AG09319 (cell line): ENCODE measurements at places on chromosomes 2 and 18.

- DNase-seq, result no peak
Measured at GRCh38 chr2:176067589-176068418, 16.0 kb downstream of the EVX2 start.

- DNase-seq, result no peak
Measured at GRCh38 chr2:58594762-58595161, 353.6 kb upstream of the FANCL start.

DNA sequence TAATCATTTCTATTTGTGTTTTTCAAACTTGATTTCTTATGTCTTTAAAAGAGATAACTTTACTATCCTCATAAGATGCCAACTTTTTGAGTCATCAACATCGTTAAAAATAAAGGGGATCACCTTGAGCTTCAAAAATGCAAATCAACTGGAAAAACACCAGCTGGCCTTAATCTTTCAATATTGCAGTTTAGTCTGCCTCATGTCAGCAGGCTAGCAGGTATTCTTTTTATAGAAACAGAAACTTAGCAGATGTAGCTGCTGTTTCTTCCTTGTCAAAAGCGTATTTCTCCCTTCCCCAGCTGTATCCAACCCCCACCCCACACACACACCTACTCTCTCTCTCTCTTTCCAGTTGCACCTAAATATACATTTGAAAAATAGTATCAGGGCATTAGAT lies 154.1 kb upstream of the ZNF804A start:
- no peak for DNase-seq

DNA sequence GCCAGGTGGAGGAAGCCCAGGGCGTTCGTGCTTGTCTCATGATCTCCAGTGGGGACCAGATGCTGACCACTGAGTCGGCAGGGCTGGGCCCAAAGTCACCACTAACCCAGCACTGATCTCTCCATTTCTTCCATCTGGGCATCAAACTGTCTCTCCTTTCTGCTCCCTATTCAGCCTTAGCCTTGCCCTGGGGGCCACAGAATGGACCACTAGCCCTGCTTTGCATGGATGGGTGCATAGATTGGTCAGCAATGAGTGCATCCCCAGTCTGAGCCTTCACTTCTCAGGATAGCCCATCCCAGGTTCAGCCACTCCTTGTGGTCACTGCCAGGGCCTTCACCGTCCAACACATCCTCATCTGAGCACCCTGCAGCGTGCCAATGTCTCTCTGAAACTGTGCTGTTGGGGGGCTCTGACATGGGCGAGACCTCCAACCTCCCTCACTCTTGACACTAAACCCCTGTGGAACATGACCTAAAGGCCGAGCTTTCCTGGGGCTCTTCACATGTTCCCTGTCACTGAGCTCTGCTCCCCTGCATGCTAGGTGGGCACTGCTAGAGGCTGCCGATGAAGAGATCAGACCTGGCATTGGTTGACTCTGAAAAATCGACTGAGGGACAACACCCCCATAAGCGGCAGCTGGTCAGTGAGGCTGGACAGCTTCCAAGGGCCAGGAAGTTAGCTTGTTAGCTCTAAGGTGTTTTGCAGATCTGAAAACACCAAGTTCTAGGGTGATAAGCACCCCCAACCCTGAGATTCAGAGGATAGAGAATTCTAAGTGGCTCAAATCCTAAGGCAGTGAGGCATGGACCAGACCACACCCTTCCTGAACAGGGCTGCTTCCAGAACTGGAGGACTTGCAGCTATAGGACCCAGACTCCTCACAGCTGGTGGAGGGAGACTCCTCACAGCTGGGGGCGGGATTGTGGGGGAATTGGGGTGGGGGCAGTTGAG lies 61.7 kb downstream of the HS1BP3 start:
- no peak for DNase-seq

DNA sequence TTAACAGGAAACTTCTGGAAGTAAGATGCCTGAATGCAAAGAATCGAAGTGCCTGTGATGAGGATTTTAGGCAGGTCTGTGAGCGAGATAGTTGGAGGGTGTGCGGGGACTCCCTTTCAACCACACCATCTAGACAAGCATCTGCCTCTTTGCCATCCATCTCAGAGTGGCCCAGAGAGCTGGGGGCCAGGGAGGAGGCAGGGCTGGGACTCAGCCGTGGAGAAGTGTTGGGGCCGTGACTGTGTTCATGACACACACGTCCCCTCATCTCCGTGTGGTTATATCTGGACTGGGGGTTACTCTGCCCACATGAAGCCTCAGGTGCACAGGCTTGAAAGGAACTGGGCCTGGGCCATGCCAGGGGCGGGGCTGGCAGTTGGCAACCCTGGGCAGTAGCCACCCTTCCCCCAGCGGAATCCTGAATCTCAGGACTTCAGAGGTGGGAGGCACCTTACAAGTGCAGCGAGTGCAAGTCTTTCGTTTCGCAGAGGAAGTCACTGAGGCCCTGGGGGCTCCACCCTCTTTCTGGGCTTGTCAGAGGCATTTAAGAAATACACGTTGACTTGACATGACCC lies 112.5 kb downstream of the SLC4A3 start:
- no peak for DNase-seq

DNA sequence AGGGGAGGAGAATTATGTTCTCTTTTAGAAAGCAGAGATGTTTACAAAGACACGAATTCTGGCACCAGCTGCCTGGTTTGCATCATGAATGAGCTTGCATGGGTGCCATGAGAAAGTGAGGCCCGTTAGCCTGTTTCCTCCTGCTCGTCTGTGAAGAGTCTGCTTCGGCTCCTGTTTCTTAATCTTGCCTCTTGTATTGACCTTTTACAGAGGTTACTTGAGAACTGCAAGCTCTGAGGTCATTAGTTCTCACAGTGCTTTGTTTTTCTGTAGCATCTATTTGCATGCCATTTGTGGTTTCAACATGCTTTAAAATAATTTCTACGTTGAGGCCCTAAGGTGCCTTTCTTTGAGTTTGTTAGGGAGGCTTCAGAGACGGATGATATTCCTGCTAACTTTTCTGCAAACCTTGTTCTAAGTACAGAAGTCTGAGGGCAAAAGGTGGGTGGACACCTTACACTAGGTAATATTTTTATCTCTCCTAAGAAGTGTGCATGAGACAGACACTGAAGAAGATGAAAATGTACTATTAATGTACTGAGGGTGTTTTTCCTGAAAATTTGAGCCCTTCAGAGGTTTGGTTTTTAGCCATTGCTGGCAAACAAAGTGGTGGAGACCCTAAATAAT lies 53.4 kb upstream of the LINC00305 start:
- no peak for DNase-seq

- DNase-seq, result no peak
Measured at GRCh38 chr2:15287447-15288184, 273.5 kb downstream of the NBAS start.

GRCh38 chr2:152339556-152340286 lies 4.7 kb downstream of the FMNL2 start:
- no peak for DNase-seq

- no peak for DNase-seq
Measured at GRCh38 chr2:71505086-71505769, 51.9 kb downstream of the DYSF start.

GRCh38 chr2:168167511-168168263 lies 79.7 kb downstream of the STK39 start:
- DNase-seq, result no peak

GRCh38 chr2:217364224-217364623 lies 504.4 kb upstream of the TNP1 start:
- DNase-seq, result no peak

DNA sequence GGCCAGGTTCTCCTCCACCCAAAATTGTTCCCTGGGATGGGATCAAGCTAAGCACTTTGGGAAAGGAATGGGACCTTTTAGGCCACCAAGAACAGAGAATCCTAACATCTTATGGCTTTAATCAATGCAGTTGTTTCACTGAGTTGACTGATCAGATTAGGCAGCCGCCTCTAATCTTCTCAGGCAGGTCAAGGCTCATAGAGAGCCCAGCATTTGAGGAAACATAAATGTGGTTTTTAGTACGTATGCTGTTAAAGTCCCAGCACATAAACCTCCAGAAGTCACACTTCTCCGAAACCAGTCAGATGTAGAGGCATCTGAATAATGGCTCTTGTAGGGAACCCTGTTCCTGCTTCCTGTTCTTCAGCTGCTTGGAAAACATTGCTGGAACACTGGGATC lies 99.5 kb upstream of the RMDN2 start:
- DNase-seq, result no peak

- DNase-seq, result no peak
Measured at GRCh38 chr2:15939854-15940660, at the start of gene MYCN. TSS of gene MYCN (plus strand) at chr2:15940550. CDS start at chr2:15942065, 1,515 bp downstream.

DNA sequence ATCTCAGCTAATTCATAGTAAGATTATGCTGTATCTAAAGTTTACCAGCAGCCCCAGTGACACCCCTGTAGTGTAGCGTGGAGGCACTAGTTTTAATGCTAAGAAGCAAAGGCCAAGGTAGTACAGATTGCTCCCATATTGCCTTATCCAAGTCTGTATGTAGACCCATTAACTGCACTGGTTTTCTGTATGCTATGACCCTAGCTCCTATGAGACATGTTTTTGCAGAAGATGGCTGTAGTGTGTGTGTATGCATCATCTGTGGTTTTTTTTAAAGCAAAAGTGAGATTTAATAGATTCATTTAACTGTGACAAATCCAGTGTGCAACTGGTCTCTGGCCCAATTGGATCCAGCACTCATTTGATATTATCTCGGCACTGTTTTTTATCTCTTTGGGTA lies 86.5 kb downstream of the HAUS1 start:
- DNase-seq, result no peak

- DNase-seq, result no peak
Measured at GRCh38 chr2:230678451-230678850, 34.2 kb upstream of the CAB39 start.

DNA sequence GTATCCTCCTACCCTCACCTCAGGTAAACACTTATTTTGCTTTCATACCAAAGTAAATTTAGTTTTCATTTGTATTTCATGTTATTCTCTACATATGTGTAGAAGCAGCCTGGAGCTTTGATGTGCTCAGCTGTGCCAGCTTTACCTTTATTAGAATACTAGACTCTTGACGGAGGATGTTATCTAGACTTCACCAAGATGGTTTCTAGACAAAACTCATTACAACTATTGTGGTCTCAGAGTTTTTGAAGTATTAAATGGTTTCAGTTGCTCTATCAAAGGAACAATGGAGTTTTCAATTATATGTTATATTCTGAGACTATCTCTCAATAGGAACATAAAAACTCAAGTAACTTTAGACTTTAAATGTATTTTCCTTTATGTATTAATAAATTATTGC lies 5.0 kb upstream of the IL18RAP start:
- DNase-seq, result no peak

GRCh38 chr18:45522371-45522770 lies 92.9 kb upstream of the SLC14A2 start:
- DNase-seq, result no peak

DNA sequence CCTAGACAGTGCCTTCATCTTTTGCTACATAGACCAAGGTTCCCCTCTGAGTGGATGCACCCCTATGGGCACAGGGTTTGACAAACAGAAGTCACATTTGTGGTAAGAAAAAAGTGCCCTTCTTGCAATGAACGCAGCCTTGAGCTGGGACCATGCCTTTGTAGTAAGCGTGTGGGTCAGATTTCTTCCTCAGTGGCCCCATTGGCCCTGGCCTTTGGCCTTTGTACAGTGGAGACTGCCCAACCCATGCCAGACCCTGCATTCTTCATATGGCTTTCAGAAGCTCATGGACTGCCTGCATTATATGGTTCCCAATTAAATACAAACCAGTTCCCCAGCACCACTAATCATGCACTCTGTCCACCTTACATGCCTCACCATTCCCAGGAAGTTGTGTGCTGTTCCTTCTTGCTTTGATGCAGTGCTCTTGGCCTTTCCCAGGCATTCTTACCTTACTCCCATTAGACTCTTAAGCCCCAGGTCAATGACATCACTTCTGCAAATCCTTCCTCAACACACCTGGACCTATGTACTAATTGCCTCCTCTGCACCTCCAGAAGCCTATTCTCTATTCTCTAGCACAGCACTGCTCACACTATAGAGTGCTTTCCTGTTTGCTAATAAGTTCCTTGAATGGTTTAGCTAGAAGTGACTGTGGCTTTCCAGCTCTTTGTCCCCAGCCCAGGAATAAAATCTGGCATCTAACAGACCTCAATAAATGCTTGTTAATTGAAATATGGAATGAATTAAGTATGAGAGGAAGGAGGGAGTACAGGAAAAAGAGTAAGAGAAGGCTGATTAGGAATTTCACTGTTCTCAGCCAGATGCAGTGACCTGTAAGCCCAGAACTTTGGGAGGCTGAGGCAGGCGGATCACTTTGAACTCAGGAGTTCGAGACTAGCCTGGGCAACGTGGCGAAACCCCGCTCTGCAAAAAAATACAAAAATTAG lies 60.2 kb downstream of the TMEM247 start:
- no peak for DNase-seq

GRCh38 chr18:34866739-34867138 lies 156.6 kb downstream of the DTNA start:
- DNase-seq, result no peak

DNA sequence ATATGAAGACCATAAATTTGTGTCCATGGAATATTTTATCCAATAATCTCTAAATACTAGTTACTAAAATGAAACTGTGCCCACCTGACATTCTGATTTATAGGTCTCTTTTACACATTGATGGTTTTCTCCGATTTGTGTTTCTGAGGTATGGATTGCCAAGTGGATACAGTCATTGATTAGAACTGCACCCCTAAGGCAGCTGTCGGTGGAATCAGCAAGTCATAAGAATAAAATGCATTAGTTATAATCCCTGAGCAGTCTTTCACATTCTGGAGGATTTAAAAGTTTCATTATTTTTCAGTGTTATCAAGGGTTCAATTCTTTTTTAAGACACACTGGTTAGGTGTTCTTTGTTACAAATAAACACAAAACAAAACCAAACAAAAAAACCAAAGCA lies 6.0 kb downstream of the CAVIN2 start:
- DNase-seq, result no peak

DNA sequence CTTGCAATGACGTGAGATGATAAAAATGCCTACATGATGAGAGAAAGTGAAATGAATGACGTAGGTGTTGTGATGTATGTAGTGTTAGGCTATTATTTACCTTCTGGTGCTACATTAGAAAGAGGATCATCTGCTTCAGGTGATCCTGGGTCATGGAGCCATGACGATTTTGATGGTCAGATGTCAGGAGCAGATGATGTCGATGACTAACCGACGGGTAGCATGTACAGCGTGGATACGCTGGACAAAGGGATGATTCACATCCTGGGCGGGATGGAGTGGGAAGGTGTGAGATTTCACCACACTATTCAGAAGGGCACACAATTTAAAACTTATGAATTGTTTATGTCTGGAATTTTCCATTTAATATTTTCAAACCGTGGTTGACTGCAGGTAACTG lies 43.5 kb upstream of the ACVR1C start:
- DNase-seq, result no peak

DNA sequence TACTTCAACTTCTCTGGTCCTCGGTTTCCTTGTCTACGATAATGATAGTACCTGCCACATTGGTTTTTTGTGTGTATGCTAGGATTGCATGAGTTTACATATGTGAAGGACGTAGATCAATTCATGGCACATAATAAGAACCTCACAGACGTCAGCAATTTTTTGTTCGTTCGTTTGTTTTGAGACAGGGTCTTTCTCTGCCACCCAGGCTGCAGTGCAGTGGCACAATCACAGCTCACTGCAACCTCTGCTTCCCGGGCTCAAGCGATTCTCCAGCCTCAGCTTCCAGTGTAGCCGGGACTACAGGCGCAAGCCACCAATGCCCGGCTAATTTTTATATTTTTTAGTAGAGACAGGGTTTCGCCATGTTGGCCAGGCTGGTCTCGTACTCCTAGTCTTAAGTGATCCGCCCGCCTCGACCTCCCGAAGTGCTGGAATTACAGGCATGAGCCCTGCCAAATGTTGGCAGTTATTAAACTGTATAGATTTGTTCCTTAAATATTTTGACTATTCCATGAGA lies 756 bp upstream of the SLC35F5 start:
- no peak for DNase-seq

- no peak for DNase-seq
Measured at GRCh38 chr2:120857931-120858330, 122.3 kb downstream of the GLI2 start.
